Fibroblast of skin of scalp (primary cell): ENCODE measurements at places on chromosomes 4 and X.

DNA sequence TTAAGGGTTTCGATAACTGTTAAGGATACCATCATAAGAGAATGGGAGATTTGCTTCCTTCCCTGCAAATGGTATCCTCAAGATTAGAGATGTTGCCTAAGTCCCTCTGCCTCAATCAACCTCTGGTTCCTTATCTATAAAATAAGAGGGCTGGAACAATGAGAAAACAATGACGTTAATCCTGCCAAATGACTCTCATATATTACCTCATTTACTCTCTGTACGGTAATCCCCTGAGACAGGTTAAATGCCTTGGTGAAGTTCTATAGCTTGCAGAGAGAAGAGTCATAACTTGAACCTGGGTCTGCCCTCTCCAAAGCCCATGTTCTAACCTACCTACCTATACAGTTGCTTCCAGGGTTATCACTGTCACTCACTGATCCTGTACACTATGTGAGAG lies 100.2 kb upstream of the OTUD4 start:
- DNase-seq: no peak

DNA sequence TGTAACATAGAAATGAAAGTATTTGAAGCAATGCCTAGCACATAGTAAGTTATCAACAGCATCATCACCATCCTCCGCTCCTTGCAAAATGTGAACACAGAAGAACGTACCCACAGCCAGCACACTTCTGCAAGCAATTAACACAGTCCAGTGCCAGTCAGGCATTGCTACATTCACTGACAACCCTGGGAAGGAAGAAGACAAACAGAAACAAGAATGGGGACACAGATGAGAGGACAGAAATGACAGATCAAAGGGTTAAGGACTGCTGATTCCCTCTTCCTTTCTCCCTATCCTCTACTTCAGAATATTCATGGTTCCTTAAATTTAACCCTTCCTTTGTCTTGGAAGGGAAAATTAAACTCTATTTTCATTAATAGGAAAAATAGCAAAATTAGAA lies 53.1 kb downstream of the CHM start:
- no peak for DNase-seq

DNA sequence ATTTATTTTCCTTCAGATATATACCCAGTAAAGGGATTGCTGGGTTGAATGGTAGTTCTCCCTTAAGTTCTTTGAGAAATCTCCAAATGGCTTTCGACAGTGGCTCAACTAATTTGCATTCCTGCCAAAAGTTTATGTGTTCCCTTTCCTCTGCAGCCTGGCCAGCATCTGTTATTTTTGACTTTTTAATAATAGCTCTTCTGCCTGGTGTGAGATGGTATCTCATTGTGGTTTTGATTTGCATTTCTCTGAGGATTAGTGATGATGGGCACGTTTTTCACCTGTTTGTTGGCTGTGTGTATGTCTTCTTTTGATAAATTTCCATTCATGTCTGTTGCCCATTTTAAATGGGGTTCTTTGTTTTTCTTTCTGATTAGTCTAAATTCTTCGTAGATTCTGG lies 375.2 kb downstream of the UBE2NL start:
- no peak for DNase-seq

DNA sequence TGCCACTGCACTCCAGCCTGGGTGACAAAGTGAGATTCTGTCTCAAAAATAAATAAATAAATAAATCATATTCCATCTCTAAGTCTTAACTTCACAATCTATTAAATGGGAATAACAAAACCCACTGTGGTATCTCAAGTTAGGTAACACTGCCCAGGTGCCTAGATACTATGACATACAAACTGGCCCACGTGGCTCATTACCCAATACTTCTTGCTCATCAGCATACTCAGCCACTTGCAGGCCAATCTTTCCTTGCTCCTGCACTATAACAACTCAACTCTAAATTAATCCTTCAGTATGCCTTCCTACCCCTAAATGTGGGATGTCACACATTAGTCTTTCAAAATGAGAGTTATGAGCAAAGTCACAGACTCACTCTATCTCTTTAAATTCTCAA lies 230.1 kb downstream of the OPHN1 start:
- no peak for DNase-seq

- peak; percentile 81 for DNase-seq
Observed at GRCh38 chr4:168558599-168558998, 61.7 kb downstream of the PALLD start.

- DNase-seq: no peak
Observed at GRCh38 chr4:168683595-168683994, 186.7 kb downstream of the PALLD start.

GRCh38 chrX:107521877-107522586 lies 72.6 kb downstream of the FRMPD3 start:
- DNase-seq: no peak

- peak; percentile 66 for DNase-seq
Observed at GRCh38 chr4:77618383-77619241, 13.0 kb downstream of the CXCL13 start.

DNA sequence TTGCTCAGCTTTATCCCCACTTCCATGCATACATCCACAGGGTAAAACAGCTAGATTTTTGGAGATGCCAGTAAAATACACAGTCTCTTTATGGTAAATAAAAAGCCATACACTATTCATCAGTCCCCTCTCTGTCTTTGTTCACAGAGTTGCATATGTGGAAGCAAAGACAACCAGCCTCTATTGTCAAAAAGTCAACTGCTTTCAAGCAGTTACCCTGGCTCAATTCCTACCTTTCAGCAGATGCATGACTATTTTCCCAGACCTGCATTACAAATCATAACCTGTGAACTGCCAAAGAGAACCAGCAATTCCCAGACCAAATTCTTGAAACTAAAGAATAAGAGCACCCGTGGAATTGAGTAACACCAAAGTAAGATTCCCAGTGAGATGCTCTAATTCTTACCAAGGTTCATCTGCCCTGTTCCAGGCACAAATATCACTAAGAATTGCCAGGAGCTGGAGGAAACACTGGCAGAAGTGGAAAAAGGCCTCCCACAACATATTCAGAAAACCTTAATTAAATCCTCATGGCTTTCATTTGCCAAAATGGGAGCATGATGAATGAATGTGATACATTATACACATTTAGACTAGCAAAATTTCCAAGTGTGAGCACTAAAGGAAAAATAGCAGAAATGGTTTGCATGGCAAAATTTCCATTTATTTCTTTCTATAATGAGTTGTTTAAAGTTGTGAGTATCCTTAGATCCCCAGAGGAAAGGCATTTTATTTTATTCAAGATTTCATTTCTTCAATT lies 391.2 kb upstream of the ADGRL3 start:
- DNase-seq: no peak

GRCh38 chrX:24229400-24229879 lies 79.9 kb downstream of the ZFX start:
- DNase-seq: no peak

- DNase-seq: no peak
Observed at GRCh38 chr4:183600189-183600685, 58.7 kb downstream of the RWDD4 start.

- DNase-seq: peak; percentile 55
Observed at GRCh38 chrX:13177921-13178566, 133.6 kb upstream of the FAM9C start.

DNA sequence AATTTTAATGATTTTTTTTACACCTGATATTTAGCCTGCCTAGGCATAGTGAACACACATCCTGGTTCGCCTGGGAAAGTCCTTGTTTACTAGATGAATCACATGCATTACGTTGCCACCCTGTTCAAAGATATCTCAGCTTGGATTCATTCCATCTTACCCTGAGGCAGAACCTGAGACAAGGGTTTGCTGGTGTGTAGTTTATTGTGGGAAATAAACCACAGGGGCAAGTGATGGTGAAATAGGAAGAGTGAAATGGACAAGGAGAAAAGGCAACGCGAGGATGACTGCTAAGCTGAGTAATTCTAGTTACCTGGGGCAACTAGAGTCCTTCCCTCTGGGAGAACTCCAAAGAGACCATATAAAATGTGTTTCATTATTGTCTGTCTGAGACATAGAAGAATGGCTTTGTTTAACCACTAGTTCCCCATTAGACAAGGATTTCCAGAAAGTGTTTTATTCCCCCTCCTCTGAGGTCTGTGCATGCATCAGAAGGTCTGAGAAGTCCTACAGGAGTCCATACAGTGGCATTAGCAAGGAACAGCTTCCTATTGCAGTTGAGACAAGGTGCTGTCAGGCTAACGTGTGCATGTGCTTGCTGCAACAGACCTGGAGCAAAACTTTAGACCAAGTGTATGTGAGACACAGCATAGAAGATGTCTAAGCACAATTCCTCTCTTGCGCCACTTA lies 797.3 kb upstream of the FRG1 start:
- DNase-seq: no peak

DNA sequence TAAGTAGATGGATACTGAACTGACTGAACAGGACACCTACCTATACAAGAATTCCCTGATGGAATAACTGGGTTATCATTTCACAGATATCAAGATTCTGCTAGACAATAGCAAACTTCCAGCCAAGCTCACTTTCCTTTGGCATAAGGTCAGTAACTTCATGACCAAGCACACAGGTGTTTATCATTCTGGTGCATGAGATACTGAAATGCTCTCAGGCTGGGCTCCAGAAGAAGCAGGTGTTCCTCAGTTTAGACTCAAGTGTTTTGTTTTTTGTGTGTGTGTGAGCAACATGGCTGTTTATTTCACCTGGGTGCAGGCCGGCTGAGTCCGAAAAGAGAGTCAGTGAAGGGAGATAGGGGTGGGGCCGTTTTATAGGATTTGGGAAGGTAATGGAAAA lies 201.5 kb upstream of the SPOCK3 start:
- DNase-seq: no peak

- DNase-seq: no peak
Observed at GRCh38 chrX:110315551-110315950, 2.3 kb downstream of the AMMECR1 start.

GRCh38 chrX:106802388-106803275 lies at the start of gene TBC1D8B:
Gene TBC1D8B (plus strand): TSS chrX:106802673. CDS start chrX:106802854, 181 bp downstream.
- DNase-seq: peak; percentile 94

- DNase-seq: peak; percentile 83
Observed at GRCh38 chrX:119155416-119156035, 27.9 kb upstream of the KIAA1210 start.

DNA sequence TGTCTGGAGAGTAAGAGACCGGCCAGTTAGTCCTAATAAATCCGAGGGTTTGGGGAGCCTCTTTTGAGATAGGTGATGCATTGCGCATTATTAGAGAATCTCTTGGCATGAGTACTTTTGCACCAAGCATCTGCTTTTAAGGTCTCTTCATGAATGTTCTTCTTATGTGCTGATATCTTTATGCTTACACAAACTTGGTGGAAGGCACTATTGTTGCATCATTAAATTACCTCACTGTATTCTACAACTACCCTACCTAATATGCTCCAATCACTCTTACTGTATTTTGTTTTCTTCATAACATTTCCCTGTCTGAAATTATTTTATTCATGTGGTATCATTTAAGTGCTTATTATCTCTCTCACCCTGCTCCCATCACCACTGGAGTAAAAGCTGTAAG lies 151.6 kb downstream of the PALLD start:
- no peak for DNase-seq

- DNase-seq: no peak
Observed at GRCh38 chr4:52884994-52885393, 22.9 kb downstream of the RASL11B start.

DNA sequence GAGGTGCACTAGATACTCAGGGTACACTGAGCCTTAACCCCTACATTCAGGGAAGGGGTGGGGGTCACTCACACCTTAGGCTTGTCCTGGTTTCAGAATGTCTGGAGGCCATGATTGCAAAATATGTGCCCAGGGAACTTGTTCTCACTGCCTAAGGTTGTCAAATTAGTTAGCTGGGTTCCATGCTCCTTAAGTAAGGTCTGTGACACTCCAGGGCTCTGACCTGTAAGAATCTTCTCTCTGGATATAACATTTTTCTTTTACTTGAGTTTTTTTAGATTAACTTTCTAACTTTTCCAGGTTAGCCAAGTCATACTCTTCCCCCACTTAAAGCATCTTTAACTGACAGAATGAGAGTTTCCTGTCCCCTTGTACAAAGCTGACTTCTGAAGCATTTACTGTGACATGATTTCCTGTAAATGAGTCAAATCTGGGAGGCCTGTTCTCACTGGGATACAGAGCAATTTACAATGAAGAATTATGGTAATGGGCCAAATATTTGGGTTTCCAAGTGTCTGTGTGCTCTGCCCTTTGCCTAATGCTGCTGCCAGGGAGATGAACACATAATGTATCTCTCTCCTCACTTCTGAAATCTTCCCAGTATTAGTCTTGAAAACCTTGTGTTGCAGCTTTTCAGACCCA lies 101.7 kb downstream of the GATB start:
- DNase-seq: peak; percentile 38

DNA sequence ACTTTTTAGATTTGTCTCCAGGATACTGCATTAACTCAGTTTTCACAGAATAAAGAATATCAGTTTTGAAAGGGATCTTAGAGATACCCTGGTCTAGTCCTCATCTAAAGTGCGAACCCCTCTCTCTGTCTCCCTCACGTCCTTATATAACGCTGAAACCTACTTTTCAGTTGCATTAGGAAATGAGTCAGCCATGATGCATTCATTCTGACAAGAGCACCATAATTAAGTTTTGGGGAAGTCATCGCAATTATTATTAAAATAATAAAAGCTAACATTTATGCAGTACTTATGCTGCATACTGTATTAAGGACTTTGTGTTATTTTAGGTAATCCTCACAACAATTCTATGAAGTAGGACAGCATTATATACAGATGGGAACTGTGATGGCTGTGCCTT lies 116.1 kb downstream of the REELD1 start:
- DNase-seq: no peak

DNA sequence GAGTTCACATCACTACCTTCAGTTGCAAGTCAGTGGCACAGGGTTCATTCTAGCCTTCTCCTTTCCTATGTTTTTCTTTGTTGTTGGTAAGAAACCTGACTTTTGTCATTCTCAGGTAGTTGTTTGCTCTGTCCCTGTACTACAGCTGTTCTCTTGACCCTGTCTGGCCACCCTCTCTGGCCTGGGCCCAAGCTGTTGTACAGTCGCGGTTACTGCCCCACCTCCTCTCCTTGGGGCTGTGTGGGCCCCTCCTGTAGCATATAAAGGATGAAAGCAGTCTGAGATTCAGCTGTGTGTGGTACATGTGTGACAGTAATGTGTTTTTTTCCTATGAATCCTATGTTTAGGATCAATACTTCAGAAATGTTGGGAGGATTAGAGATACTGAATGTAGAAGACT lies 12.5 kb downstream of the MOB1B start:
- DNase-seq: no peak

DNA sequence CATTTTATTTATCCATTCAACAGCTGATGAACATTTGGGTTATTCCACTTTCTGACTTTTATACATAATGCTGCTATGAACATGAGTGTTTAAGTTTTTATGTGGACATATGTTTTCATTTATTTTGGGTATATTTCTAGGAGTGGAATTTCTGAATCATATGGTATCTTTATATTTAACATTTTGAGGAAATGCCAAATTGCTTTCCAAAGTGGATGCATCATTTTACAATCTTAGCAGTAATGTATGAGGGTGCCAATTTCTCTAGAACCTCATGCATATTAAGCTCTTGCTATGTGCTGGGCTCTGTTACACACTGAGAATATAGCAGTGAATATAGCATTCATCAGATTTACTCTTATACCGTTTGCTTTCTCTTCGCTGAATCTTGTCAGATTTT lies 983.7 kb downstream of the STIM2 start:
- peak; percentile 86 for DNase-seq

GRCh38 chr4:108738003-108738706 lies 24.7 kb downstream of the ETNPPL start:
- DNase-seq: peak; percentile 36

GRCh38 chr4:25938787-25939186 lies 24.8 kb downstream of the SMIM20 start:
- peak; percentile 82 for DNase-seq
